ENCODE measurements at places on chromosomes 2 and 18.

- DNase-seq: no peak
Observed at GRCh38 chr18:13359210-13359609, 140.7 kb downstream of the LDLRAD4 start.

DNA sequence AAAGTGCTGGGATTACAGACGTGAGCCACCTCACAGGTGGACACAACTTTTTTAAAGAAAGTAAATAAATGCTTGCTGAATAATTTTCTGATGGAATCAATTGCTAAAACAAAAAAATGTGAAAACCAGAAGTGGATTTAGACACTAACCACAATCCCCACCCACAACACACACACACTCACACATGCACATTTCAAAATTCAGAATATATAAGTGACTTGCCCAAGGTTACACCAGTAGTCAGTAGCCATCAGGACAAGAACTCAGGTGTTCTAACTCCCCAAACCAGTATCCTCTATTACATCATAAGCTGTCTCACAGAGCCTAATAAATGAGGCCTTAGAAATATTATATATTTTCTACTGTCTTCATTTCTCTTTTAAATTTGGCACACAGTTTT, 1923.6 kb upstream of the PIK3C3 start:
- no peak for DNase-seq

GRCh38 chr2:124778076-124778475, 753.0 kb downstream of the CNTNAP5 start:
- no peak for DNase-seq

- DNase-seq: no peak
Observed at GRCh38 chr2:157748371-157749142, 119.9 kb upstream of the ACVR1C start.

DNA sequence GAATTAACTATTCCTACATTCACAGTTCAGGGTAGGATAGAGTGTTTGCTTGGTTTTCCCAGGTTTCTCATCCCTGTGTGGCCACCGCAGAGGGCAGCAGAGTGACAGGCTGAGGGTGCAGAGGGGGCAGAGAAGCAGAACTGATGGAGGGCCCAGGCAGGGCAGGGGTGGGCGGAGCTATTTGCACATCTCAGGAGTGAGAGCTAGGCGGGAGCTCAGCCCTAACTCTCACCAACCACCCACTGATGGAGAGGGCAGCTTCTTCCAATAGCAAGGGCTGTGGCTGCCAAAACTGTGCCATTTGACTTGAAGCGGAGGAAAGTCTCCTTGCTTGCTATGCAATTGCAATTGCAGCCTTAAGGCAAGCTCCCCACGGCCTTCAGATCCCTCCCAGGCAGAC, 12.0 kb upstream of the DARS1 start:
- no peak for DNase-seq

- no peak for DNase-seq
Observed at GRCh38 chr2:201183365-201183727, 405 bp downstream of the CASP10 start.

- DNase-seq: peak; percentile 49
Observed at GRCh38 chr18:45567123-45567522, 48.2 kb upstream of the SLC14A2 start.

DNA sequence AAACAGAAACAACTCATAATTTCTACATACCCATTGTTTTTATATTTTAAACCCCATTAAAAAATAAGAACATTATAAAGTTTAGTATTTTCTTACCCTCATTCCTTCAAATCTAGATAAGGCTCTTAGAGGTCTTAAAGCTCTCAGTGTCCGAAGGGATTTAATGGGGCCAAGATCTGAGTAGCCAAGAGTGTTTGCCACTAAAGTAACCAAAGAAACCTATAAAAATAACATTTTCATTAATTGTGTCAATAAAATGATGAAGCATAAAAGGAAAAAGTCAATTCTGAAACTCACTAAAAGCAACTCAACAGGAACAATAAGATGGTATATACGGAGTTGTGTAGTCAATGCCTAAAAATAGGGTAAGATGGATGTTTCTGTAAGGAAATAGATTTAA, 105.4 kb upstream of the SCN1A start:
- no peak for DNase-seq

DNA sequence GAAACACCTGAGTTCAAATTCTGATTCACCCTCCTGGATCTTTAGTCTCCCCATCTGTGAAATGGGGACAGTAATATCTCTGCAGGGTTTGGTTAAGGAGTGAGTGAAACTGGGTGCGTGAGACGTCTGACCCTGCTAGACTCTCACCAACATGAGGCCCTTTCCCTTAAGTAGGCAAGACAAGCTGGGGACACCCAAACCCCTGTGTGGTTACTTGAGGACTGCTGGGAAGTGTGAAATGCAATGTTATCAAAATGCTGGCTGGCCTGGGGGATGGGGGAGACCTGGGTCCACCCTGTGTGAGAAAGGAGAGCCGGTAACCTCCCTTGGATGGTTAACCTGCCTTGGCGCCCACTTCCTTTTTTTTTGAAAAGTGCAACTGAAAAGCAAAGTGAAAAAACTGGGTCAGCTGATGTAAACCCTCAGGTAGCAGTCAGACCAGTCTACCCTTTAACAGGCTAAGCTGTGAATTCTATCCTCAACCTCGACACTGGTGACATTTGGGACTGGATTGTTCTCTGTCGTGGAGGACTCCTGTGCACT, 82.3 kb downstream of the INPP5D start:
- peak; percentile 21 for DNase-seq

DNA sequence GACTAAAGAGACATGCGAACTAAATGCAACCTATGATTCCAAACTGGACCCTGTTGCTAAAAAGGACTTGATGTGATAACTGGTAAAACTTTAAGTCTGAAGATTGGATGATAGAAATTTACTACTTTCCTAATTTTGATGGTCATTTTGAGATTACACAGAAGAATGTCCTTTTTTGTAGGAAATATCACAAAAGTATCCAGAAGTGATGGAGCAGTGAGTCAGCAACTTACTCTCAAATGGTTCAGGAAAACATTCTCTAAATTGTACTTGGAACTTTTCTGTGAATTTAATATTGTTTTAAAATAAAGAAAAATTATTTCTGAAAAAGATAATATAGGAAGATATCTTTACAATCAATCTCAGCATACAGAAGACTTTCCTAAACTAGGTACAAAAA, 19.9 kb downstream of the MBOAT2 start:
- no peak for DNase-seq

DNA sequence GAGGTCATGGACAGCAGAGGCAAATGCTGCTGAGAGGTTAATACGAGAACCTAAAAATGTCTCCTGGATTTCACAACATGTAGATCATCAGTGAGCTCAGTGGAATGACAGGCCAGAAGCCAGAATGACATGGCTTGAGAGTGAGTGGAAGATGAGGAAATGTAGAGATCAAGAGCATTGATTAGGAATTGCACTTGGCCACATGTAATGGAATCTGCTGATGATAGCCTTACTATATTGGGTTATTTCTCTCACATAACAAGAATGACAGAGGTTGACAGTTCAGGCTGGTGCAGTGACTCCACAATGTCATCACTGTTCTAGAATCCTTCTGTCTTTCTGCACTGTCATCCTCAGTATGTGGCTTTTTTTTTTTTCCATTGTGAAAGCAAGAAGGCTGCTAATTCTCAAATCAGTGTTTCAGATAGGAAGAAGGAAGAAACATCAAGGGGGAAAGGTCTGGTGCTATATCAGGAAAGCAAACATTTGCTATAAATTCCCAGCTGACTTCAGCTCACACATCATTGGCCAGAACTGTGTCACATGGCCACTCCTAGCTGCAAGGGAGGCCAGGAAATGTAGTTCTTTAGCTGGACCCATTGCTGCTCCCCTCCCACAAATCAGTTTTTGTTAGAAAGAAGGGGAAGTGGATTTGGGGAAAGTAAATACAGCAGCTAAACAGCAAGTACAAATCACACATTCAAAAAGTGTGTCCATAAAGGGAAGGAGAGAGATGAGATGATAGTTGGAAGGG, 127.2 kb downstream of the FAM161A start:
- no peak for DNase-seq

DNA sequence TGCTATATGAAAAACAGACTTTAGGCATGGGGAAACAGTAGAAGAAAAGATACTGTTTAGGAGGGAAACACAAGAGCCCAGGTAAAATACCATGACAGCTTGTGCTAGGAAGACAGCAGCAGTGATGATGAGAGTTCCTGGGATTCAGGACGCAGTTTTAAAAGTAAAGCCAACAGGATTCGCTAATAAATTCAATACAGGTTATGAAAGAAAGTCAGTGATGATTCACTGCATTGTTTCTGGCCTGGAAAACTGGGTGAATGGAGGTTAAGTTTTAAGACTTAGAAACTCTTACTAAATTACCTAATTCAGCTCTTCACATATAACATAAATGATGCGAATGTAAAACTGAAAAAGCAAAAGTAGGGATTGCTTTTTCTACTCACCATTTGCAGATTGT, 27.9 kb upstream of the RNU4ATAC start:
- no peak for DNase-seq

DNA sequence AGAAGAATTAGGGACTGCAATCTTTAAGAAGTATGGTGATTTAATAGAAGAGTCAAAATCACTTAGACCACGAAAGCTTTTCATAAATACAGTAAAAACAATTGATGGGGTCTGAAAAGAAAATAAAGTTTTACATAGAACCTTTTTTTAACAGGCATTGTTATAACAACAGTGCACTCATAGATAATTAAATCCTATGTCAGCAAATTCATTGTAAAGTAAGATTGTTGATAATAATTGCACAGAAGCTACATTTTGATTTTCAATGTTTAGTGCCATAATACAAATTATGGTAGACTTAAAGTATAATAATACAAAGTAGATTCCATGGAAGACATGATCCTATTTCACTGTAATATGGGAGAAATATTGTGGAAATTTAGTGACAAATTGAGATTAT, 130.7 kb upstream of the FSIP2 start:
- no peak for DNase-seq

GRCh38 chr2:729376-729861, 52.2 kb upstream of the TMEM18 start:
- DNase-seq: no peak

GRCh38 chr2:241271706-241272302, 43.7 kb downstream of the HDLBP start:
- DNase-seq: peak; percentile 90

- no peak for DNase-seq
Observed at GRCh38 chr2:40915651-40916050, 463.8 kb upstream of the SLC8A1 start.

GRCh38 chr2:26326514-26326913, 19.4 kb upstream of the SELENOI start:
- DNase-seq: no peak

DNA sequence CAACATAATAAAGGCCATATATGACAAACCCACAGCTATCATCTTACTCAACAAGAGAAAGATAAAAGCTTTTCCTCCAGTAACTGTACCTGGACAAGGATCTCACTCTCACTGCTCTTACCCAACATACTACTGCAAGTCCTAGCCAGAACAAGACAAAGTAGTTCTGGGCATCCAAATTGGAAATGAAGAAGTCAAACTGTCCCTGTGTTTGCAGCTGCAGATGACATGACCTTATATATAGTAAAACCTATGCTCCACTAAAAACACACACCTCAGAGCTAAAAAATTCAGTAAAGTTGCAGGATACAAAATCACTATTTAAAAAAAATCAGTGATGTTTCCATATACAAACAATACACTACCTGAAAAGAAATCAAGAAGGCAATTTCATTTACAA, 32.2 kb downstream of the USP34 start:
- no peak for DNase-seq

DNA sequence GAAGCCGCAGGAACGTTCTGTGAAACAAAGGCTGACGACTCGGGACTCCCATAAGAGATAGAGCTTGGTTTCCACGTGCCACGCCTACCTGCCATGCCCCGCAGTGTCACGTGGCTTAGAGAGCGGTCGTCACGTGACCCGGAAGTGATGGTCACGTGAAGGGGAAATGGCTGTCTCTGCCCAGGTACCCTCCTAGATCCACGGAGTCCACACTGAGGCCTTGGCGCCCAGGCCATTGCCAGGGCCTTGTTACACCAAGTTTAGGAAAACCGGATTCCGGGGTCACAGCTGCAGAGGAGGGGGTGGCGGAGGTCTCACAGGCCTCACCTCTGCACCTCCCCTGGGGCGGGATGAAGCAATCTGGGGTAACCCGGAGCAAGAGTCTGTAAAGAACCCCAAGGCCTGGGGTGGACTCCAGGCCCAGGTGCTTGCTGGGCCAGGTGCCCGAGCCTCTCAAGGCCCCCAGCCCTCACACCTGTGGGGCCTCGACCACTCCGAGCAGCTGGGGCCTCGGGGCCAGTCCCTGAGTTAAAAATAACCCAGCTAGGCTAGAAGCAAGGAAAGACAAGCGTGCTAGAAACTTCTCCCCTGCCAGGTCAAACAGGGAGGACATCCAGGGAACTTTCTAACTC, 113.5 kb upstream of the ZNF236 start:
- no peak for DNase-seq

DNA sequence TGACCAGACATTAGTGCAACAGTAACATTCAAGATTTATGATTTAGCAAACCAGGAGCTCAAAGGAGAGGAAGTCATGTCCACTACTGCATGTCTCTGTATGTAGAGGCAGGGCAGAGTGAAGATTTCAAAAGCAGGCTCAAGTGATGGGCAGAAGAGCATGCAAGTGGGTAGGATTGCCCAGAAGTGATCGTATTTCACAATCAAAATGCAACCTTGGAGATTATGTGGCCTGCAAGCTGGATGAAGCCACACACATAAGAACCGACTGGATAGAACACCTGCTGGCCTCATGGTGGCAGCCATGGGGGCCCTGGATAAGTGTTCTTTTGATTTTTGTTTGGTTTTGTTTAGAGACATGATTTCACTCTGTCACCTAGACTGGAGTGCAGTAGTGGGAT, 286.8 kb upstream of the RAB12 start:
- DNase-seq: no peak

- no peak for DNase-seq
Observed at GRCh38 chr2:47708801-47709499, 74.0 kb upstream of the MSH6 start.

DNA sequence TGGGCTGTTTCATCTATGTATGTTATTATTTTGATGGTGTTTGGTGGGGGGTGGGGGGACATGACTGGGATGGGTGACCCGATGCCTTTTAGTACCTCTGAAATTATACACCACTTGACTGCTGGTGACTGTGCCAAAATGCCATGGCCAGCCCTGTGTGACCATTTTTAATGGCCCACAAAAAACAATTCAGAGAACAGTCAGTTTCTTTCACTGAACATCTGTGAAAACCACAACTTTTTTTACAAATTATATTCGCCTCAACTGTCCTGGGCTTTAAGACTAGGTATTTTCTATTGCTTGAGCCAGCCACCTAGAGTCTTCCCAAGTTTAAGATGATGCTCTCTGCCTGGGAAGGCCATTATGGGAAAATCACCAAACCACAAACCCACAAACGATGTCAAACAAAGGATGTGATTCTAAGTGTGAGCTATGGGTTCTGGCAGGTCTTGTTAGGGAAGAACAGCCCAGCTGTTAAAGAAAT, 33.9 kb downstream of the FN1 start:
- DNase-seq: peak; percentile 68

- no peak for DNase-seq
Observed at GRCh38 chr2:165681841-165682240, 112.2 kb downstream of the GALNT3 start.

Data from right forelimb (tissue), 1 donor.